ENCODE measurements at places on chromosomes 11 and 22.
A peak's percentile ranks its signal among the peaks of the same experiment; 100 is the strongest.

- peak; percentile 60 for DNase-seq
Measured at GRCh38 chr11:120324932-120325810, at the start of gene TLCD5. TSS of gene TLCD5 (plus strand) at chr11:120325299. CDS start at chr11:120327442, 2,143 bp downstream.

- no peak for DNase-seq
Measured at GRCh38 chr11:9720290-9720630, 56.4 kb downstream of the SWAP70 start.

GRCh38 chr11:7609521-7609920 is 63.8 kb downstream of the CYB5R2 start:
- no peak for DNase-seq

- DNase-seq: no peak
Measured at GRCh38 chr22:39534092-39534506, 1.6 kb upstream of the RPS19BP1 start.

DNA sequence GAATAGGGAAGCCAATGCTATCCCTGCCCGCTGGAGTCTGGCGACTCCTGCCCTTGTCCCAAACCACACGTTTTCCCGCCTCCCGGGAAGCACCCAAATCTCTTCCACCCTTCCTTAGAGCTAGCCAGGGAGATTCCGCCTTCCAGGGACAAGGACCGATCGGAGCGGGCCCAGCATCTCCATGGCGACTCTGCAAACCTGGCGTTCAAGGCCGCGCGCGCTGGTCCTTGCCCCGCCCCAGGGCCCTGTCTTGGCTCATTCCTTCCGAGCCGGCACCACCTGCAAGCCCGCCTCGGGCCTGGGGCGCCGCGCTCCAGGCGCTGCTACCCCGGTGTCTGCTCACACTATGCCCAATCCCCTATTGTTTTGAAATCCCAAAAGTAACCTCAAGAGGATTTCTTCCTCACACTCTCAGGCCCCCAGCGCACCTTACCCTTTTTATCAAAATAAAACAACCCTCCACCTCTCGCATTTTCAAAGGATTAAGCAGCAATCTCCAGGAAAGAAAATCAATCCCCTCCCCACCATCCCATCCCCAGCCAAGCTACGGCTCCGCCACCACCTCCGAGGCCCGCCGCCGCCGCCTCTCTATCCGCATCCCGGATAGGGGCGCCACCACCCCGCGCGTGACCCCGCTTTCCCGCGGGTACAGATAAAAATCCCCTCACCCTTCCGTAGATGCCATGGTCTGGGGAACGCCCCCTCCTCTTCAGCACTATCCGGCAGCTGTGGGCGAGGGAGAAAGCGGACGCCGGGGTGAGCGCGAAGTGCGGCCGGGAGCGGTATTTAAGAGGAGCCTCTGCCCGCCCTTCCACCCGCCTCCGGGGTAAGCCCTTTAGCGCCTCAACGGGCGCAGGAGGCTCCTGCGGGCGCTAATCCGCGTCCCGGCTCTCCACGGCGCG is 825 bp downstream of the SLC1A2 start:
- no peak for DNase-seq

GRCh38 chr11:73810637-73811036 is 23.0 kb downstream of the MRPL48 start:
- DNase-seq: no peak

Measured in mammary epithelial cell (primary cell).